ENCODE measurements at places on chromosomes 6 and 20. TPM values are rescaled to one million over a fixed set of nuclear protein-coding genes. Genes with fewer than 3 reads are reported as not detected.

Gene AAR2
- total RNA-seq: 33.2 TPM

Gene FKBP1C
- 0.13 TPM for total RNA-seq

Gene DZANK1
- total RNA-seq: 1.5 TPM

Gene HCRTR2
- not detected for total RNA-seq

Measured in mesangial cell (primary cell).